ENCODE measurements at places on chromosomes 6 and 20.

- H3K27me3 ChIP-seq: no peaks in the 10 kb centered on the region
- no peaks in the 10 kb centered on the region for H3K36me3 ChIP-seq
Measured at GRCh38 chr6:119979862-119980261, 630.3 kb upstream of the MAN1A1 start.

GRCh38 chr6:111971181-111971841, 82.6 kb upstream of the CCN6 start:
- H3K27ac ChIP-seq: no peak overlapping the region
- no peaks in the 10 kb centered on the region for H3K36me3 ChIP-seq
- DNase-seq: no peak
- peaks cover 4% of the 10 kb centered on the region for H3K27me3 ChIP-seq

DNA sequence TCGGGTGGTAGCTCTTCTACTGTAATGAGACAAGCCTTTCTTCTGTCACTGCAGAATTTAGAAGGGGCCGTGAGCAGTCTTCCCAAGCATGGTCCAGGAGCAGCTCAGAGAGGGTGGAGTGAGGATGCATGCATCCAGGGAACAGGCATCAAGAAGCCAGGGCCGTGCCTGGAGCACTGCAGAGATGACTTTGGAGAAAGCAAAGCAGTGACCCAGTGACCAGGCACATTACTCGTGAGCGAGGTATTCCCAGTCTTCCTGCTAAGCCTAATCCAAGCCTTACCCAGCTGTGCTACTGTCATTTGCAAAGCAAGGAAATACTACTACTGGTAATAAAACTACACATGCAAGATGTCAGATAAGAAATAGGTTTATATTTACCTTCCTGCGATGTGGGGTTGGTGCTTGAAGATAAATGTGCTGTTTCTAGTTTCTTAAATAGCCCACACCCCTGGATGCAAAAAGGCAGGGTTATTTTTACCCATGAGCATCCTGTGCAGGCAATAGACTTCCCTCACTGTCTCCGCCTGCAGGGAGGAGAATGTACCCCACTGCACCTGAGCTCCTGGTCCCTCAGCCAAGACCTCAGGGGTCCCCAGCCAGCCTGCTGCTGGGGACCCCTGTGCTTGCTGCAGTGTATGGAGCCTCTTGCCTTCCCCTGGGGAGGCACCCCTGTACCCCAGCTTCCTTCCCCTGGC, 62.9 kb downstream of the SSR1 start:
- no peaks in the 10 kb centered on the region for H3K27me3 ChIP-seq
- no peaks in the 10 kb centered on the region for H3K4me1 ChIP-seq
- no peak overlapping the region for H3K27ac ChIP-seq
- no peak for DNase-seq
- H3K36me3 ChIP-seq: peaks cover 20% of the 10 kb centered on the region

- no peak overlapping the region for H3K27ac ChIP-seq
- H3K36me3 ChIP-seq: no peaks in the 10 kb centered on the region
- no peak overlapping the region for H3K4me3 ChIP-seq
- peaks cover 13% of the 10 kb centered on the region for H3K4me1 ChIP-seq
Measured at GRCh38 chr6:43255408-43256054, 12.2 kb downstream of the TTBK1 start.

DNA sequence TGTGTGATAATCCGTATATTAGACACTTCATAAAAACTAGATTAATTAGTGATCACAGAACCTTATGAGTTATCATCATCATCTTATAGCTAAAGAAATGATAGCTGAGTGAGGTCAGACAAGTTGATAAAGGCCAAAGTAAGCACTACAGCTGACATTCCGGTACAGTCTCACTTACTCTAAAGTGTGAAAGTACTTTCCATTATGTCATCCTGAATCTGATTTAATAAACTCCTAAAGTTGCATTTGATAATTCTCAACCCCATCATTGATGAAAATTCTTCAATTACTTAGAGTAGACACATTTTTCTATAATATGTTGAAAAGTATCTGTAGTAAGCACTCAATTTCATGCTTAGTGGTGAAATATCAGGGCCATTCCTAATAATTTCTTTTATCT, 385.2 kb upstream of the CHD6 start:
- H3K36me3 ChIP-seq: no peaks in the 10 kb centered on the region
- H3K27me3 ChIP-seq: no peaks in the 10 kb centered on the region
- H3K4me3 ChIP-seq: no peak overlapping the region
- H3K4me1 ChIP-seq: no peaks in the 10 kb centered on the region

DNA sequence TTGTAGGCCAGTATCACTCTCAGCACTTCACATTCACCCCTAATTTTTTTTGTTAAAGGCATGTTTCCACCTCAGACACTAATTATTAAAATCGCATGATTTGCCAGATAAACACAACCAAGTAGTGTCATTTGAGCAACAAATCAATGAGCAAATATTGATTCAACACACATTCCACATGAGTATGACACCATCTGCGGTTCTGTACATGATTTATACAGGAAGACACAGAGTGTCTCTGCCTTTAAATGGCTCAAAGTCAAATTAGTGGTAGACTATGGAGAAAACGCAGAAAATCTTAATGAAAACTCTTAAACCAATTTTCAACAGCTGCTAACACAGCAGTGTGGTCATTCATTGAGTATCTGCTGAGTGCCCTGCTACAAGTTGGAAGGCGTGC, 300.2 kb downstream of the SOX4 start:
- no peaks in the 10 kb centered on the region for H3K36me3 ChIP-seq
- H3K27me3 ChIP-seq: no peaks in the 10 kb centered on the region
- no peaks in the 10 kb centered on the region for H3K4me1 ChIP-seq
- no peak for DNase-seq
- H3K27ac ChIP-seq: no peak overlapping the region

DNA sequence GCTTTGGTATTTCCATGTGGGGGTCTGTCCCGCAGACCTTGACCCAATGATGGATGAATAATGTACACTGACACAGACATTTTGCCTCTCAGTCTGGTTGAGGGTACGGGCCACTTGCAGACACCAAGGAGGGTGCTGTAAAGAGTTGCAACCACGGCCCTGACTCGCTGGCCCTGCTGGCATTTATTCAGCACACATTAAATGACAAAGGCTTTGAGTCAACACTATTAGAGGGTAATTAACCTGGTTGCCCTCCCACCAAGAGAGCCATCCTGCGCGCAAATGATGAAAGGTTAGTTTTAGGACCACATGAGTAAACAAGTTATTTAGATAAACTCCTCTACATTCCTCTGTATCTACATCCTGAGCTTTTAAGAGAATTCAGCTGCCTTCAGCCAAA, 308.9 kb upstream of the MMS22L start:
- H3K36me3 ChIP-seq: no peaks in the 10 kb centered on the region
- H3K27me3 ChIP-seq: no peaks in the 10 kb centered on the region
- DNase-seq: no peak
- H3K27ac ChIP-seq: no peak overlapping the region
- H3K4me3 ChIP-seq: no peak overlapping the region

DNA sequence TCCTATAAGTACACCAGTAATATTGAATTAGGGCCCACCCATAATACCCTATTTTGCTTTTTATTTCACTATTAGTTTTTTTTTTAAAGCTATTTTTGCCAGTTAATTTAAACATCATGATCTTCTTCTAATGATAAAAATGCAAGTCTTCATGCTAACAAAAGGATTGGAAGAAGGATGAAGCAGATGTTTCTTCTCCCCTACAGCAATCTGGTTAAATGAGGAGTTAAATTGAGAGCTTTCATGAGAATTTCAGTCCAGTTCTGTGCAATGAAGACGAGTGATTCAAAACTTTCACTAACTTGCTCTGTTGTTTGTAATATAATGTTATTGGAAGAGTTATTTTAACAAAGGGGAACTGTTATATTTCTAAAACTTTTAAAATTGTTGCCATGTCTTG, 3.4 kb downstream of the HMGN4 start:
- peaks cover 47% of the 10 kb centered on the region for H3K4me1 ChIP-seq
- H3K27ac ChIP-seq: peak overlapping the region; percentile 21
- DNase-seq: no peak
- peaks cover 56% of the 10 kb centered on the region for H3K36me3 ChIP-seq
- no peak overlapping the region for H3K4me3 ChIP-seq
- peaks cover 2% of the 10 kb centered on the region for H3K27me3 ChIP-seq

- no peak overlapping the region for H3K4me3 ChIP-seq
- no peaks in the 10 kb centered on the region for H3K27me3 ChIP-seq
- H3K4me1 ChIP-seq: peaks cover 42% of the 10 kb centered on the region
- H3K36me3 ChIP-seq: peaks cover 12% of the 10 kb centered on the region
Measured at GRCh38 chr6:161228921-161229591, 44.8 kb downstream of the AGPAT4 start.

DNA sequence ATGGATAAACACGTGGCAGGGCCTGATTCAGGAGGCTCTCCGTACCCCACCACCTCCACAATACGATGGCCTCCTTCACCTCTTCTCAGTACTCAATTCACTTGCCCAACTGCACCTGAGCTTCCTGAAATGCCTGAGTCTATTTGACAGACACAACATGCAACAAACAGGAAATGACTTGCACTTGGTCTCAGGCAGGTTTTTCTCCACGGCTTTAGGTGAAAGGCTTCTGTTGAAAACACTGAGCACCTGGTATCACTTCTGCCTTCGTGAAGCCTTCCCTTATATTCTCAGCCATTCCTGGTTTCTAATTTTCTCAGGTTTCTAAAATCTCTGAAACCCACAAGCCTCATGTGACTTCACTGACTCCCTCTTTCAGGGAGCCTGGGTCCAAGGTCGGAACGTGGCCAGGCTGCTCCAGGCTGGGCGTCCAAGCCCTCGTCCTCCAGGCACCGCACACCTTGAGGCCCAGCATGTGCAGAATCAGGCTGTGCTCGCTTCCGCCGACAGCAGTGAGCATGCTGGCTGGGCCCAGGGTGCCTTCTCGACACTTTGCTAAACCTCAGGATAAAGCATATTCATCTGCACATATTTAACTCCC, 34.7 kb downstream of the TAF4 start:
- no peaks in the 10 kb centered on the region for H3K27me3 ChIP-seq
- H3K27ac ChIP-seq: peak overlapping the region; percentile 63
- DNase-seq: peak; percentile 45
- H3K36me3 ChIP-seq: no peaks in the 10 kb centered on the region

DNA sequence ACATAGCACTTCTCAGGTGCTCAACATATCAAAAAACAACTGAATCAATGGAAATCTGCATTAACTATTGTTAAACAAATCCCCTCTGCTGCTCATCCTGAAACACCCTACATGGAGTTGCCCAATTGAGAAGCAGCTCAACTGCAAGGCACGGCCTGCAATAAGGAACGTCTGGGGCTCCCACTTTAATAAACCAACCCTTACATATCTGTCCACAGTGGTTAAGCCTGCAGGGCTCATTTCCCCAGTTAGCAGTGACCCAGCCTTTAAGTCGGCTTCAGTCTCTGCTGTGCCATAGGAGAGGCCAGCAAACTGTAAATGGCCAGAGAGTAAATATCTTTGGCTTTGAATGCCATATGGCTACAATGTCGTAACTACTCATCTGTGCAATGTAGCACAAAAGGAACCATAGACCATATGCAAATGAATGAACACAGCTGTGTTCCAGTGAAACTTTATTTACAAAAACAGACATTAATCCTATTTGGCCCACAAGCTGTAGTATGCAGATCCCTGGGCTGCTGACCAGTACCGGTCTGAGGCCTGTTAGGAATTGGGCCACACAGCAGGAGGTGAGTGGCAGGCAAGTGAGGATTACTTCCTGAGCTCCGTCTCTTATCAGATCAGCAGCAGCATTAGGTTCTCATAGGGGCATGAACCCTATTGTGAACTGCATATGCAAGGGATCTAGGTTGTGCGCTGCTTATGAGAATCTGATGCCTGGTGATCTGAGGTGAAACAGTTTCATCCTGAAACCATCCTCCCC, 522.7 kb upstream of the CDH4 start:
- no peak for DNase-seq
- H3K4me3 ChIP-seq: no peak overlapping the region
- no peaks in the 10 kb centered on the region for H3K27me3 ChIP-seq
- no peak overlapping the region for H3K27ac ChIP-seq

GRCh38 chr6:75102301-75102700, 103.6 kb downstream of the COL12A1 start:
- no peak overlapping the region for H3K27ac ChIP-seq
- H3K4me3 ChIP-seq: no peak overlapping the region
- H3K27me3 ChIP-seq: no peaks in the 10 kb centered on the region
- no peaks in the 10 kb centered on the region for H3K4me1 ChIP-seq
- H3K36me3 ChIP-seq: no peaks in the 10 kb centered on the region

GRCh38 chr6:56862415-56863175, 92.3 kb upstream of the BEND6 start:
- no peak for DNase-seq
- H3K27ac ChIP-seq: no peak overlapping the region
- no peak overlapping the region for H3K4me3 ChIP-seq
- H3K27me3 ChIP-seq: peaks cover 17% of the 10 kb centered on the region
- no peaks in the 10 kb centered on the region for H3K36me3 ChIP-seq

DNA sequence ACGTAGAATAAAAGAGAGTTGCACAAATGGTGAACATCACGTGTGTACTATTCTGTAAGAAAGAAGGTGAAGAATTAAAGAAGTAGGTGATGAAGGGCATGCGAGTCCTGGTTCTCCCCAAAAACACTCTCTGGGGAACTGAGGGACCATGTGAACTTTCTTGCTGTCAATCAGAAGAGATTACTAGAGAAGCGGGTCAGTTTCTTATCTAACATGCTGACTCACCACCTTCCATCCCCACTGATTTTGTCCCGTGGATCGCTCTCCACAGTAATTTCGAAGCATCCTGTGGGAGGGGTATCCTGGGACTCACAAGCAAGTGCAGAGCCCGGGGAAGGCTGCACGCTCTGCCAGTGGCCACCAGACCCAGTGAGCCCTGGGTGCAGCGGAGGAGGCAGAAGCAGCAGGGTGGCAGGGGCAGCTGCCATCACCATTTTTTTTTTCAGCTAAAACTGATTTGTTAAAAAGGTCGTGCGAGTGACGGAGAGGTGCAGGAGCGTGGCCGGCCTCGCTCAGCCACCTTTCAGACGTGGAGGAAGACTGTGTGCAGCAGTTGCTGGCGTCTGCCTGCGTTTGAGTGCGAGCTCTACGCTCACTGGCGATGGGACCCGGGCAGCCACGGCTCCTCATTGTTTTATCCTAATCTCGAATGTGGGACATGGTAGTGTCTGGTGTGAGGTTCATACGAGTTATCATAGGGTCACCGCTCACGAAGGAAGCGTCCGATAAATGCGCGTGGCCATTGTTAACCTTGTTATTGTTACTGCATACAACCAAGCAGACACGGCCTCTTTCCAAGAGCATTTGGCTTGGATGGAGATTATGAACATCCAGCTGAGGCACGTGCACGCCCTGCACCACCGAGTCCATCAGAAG, 28.0 kb upstream of the SLCO4A1 start:
- no peaks in the 10 kb centered on the region for H3K36me3 ChIP-seq
- H3K4me1 ChIP-seq: peaks cover 30% of the 10 kb centered on the region
- DNase-seq: no peak
- no peak overlapping the region for H3K4me3 ChIP-seq
- no peak overlapping the region for H3K27ac ChIP-seq

All from activated CD8-positive, alpha-beta T cell treated with anti-CD3 and anti-CD28 coated beads, Interleukin-2, amount 10 ng/mL, durations not matched to agents 7 days and 5 days (primary cell).